ENCODE measurements at places on chromosomes 5 and 9.

GRCh38 chr9:113705928-113706519 lies 170.1 kb upstream of the ZNF618 start:
- DNase-seq = no peak

- DNase-seq = no peak
Observed at GRCh38 chr5:54171645-54172384, 138.6 kb downstream of the ARL15 start.

DNA sequence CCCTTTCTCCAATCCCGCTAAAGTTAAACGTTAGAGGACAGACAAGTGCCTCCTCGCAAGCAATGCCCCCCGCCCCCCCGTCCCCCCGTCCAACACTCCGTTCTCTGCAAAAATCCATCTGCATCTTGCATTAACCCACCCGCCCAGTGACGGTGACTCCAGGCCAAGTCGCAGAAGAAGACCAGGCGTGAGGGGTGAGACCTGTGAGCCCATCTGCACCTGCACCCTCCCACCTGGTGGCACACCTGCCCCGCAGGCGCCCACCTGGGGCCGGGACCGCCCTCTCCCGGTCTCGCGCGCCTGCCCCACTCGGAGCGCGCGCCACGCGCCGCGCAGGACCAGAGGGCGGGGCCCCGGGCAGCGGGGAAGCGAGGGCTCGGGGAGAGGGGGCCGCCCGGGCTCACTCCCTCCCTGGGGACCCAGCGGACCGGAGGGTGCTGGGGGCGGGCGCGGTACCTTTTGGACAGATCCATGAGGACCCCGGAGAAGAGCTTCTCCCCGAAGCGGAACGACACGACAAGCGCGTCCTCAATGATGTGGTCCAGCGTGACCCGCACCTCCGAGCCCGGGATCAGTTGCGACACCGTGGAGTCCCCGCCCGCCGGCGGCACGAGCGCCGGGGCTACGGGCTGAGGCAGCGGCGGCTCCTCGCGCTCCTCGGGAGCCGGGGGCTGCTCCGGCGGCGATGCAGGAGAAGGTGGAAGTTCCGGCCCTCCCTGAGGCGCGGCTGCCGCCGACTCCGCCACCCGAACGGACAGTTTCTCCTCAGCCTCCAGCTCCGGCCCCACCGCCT lies 705 bp downstream of the PWWP2A start:
- DNase-seq = peak; percentile 28

- no peak for DNase-seq
Observed at GRCh38 chr5:53397141-53397757, 83.2 kb upstream of the FST start.

GRCh38 chr9:69134412-69134811 lies 39.7 kb upstream of the TJP2 start:
- DNase-seq = no peak

DNA sequence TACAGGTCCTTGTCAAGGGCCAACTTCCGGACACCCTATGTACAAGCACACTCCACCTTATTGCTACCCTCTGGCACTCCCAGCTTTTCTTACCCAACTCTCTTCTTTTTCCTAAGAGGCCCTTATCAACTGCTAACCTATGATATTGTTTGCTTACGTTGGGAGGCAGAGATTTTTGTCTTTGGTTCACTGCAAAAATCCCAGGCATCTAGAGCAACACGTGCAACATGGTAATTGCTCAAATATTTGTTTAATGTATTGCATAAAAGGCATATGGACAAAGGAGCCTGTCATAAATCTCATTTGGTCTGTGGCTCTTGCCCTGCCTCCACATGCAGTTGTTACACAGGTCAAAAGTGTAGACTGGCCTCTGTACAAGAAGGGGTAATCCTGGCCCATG lies 35.8 kb upstream of the ATP10B start:
- no peak for DNase-seq

DNA sequence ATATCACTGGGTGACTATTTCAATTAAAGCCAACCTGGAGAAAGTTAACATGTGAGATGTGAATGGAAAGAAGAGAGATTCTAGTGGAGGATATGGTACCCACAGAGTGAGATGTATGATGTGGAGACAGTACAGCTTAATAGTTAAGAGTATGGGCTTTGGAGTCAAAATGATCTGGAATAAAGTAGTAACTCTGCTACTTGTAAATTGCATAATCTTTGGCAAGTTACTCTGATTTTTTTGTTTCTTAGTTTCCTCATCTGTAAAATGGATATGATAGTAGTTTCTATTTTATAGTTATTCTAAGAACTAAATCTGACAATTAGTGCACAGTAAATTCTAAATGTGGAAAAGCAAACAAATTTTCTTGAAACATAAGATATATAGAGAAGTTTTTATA lies 79.2 kb downstream of the ISOC1 start:
- no peak for DNase-seq

GRCh38 chr9:21764846-21765245 lies 37.6 kb upstream of the MTAP start:
- no peak for DNase-seq

GRCh38 chr9:16429671-16430070 lies 440.8 kb downstream of the BNC2 start:
- no peak for DNase-seq

DNA sequence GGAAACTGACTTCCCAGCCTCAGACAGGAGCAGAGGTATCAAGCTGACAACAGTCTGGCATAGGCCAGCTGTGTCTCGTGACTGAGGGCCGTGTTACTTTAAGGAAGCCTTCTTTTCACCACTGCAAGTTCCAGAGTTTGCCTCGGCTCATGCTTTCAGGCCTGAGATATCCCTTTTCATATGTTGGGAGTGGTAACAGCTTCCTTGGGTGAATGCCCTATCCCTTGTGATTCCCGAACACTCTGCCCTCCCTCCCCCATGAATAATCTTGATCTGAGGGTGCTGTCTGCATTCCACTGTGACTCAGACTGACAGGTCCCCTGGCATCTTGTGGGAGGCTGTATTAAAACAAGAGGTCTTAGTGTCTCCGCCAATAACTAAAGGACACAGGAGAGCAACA lies 49.7 kb upstream of the ARL15 start:
- DNase-seq = no peak

GRCh38 chr5:80959768-80960442 lies at the start of gene RASGRF2:
RASGRF2 (plus strand) TSS chr5:80960363; CDS start chr5:80960739, 376 bp downstream.
- peak; percentile 40 for DNase-seq
